ENCODE measurements at places on chromosomes 12 and 14.

DNA sequence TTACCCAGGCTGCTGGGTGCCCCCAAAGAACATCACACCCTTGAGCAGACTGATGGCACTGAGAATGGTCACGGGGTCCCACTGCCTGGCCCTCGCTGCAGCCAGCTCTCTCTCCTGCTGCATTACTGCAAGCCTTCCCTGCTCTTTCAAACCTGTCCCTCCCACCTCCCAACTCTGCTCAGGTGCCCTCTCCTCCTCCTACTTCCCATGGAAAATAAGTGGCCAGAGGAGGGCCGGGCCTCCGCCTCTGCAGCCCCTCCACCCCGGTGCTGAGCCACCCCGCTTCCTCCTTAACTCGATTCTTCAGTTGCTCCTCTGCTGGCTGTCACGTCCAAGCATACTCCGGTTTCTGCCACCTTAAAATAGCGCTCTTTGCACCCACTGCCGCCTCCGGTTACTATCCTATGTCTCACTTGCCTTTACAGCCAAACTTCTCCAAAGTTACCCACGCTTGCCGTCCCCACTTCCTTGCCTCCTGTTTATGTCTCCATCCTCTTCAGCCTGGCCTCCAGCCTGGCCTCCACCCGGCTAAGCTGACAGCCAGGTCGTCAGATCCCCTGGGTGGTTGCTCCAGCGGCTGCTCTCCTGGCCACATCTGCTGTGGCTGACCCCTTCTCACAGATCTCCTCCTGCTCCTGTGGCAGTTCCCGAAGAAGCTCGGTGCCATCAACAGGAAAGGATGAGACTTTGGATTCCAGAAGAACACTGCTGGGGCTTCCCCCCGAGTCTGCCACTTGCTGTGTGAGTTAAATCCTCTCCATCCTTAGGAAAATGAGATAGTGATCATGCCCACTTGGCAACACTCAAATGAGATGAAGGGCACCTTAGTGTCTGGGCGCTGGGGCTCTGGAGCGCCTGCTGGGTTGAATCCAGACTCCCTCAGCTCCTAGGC is 7.7 kb downstream of the SMIM41 start:
- no peak for DNase-seq

- no peak for DNase-seq
Measured at GRCh38 chr12:38907201-38907923, 2.0 kb upstream of the CPNE8 start.

DNA sequence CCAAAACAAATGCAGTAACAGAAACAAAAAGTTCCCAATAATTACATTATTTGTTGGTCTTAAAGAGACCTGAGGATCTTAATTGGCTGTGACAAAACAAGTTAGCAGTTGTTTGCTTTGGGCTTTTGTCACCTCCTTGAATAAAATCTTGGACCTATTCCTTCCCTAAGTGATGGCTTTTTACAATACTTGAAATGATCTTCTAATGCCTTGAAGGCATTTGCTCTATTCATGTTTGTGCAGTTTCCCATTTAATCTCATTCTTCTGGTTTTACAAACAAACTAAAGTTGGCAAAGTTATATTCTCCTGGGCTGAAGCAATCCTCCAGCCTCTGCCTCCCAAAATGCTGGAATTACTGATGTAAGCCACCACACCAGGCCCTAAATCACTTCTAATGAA is 98.8 kb downstream of the OSBPL8 start:
- DNase-seq: no peak

- DNase-seq: no peak
Measured at GRCh38 chr14:92897922-92898565, 24.9 kb upstream of the CHGA start.

GRCh38 chr12:93121729-93122488 is 192.8 kb upstream of the EEA1 start:
- no peak for DNase-seq

- no peak for DNase-seq
Measured at GRCh38 chr12:3990501-3991280, 117.5 kb upstream of the PARP11 start.

GRCh38 chr12:28683366-28683765 is 465.7 kb upstream of the FAR2 start:
- DNase-seq: no peak

DNA sequence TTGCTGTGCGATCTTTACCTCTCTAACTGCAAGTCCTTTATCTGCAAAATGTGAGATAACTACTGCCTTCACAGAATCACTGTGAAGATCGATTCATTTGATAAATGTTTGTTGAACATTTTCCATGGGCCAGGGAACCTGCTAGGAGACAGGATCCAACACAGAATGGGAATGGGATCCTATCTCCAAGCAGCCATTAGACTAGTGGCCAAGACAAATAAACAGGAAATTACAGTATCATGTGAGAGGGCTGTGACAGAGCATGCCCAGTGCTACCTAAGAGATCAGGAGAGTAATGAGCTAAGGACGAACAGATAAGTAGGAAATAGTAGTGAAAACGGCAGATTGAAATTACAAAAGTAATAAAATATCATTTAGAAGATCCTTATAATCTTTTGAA is 105.7 kb downstream of the GRIN2B start:
- no peak for DNase-seq

GRCh38 chr12:39365364-39366001 is 77.4 kb downstream of the KIF21A start:
- no peak for DNase-seq

DNA sequence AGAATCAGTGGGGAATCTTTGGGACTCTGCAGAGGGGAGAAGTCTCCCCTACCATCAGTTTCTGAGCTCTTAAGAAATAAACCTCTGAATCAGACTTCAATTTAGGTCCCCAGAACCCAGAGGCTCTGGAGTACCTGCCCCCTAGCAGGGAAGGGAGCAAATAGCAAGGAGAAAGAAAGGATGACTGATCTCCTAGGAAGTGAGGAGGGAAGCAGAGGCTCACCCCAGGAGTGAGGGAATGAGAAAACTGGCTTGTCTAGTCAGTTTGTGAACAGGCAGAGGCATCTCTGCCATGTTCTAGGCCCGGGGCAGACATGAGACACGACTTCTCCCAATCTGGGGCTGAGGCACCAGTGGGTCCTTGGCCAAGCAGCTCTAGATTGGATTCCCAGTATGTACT is 24.3 kb upstream of the SMUG1 start:
- no peak for DNase-seq

- DNase-seq: no peak
Measured at GRCh38 chr12:22083167-22083566, 37.1 kb downstream of the CMAS start.

- no peak for DNase-seq
Measured at GRCh38 chr12:92226071-92226661, 80.5 kb upstream of the BTG1 start.

- no peak for DNase-seq
Measured at GRCh38 chr12:65232476-65233077, 45.9 kb upstream of the MSRB3 start.

DNA sequence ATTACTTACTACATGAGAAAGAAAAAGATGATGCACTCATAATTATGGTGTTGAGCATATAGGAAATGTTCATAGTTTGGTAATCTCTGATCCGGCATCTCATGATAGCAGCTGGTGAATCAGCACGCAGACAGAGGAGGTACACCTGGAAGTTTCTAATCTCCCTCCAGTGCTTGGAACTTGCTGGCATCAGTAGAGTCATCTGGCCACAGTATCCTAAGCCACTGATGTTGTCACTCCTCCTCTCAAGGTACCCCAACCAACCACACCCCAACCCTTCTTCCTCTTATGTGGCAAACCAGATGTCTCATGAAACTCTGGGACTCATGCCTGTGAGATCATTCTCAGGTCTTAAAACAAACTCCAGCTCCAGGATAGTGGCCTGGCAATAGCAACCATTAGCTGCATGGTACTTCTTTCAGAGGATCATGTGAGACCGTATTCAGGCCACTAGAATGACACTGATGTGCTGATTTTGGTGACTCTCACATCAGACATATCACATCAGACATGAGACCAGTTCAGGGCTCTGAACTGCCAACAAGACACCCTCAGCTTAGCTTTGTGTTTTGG is 143.0 kb downstream of the RASSF9 start:
- no peak for DNase-seq

DNA sequence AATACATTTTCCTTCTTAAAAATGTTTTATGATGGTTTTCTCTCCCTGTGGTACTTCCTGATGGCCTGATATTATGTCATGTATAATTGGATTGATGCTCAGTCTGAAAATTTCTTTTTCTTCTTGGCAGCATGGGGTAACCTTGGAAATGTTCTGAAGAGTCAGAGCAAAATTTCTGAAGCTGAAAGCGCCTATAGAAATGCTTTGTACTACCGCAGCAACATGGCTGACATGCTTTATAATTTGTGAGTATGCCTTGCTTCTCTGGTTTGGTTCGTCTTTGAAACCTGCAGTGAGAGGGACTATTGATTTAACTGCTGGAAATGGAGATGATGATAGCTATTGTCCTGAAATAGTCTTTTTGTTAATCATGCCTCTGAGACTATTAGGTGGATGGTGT is 243.6 kb downstream of the TMTC2 start:
- no peak for DNase-seq

- DNase-seq: no peak
Measured at GRCh38 chr14:70955543-70956480, 48.6 kb downstream of the PCNX1 start.

GRCh38 chr14:77709412-77709811 is 1.5 kb downstream of the SLIRP start:
- no peak for DNase-seq

- DNase-seq: no peak
Measured at GRCh38 chr14:84750763-84751554, 779.0 kb upstream of the FLRT2 start.

Measured in H9 (cell line).